ENCODE measurements at places on chromosomes 7 and 10. TPM values are rescaled to one million over a fixed set of nuclear protein-coding genes. Genes with fewer than 3 reads are reported as not detected.

ANK3 gene
- total RNA-seq, result 173 TPM

DNA sequence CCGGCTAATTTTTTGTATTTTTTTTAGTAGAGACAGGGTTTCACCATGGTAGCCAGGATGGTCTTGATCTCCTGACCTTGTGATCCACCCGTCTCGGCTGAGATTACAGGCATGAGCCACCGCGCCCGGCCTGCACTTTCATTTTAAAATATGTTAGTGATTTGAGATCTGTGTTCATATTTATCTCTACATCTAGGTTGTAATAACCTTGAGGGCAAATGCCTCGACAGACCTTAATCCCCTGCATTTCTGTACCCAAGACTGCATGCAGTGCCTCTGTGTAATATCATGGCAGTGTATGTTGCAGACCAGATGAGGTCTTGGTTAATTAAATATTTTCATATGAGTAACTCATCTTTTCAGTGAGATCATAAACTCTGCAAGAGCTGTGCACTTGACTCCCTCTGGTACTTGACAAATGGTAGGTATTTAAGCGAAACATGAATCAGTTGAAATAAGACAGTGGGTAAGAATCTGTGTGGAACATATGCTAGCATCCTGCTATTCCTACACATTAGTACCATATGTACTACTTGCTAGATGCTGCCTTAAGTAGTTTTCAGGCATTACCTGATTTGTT lies 673.9 kb upstream of the ANKRD30A start:
- DNase-seq, result no peak

- no peak for DNase-seq
Observed at GRCh38 chr7:22799633-22800032, 23.0 kb downstream of the TOMM7 start.

GRCh38 chr7:149385195-149385950 lies 75.5 kb downstream of the ZNF777 start:
- DNase-seq, result no peak

Measured in cardiac septum (tissue), 1 donor.